ENCODE measurements at places on chromosomes 4 and X.

- DNase-seq = no peak
Measured at GRCh38 chr4:98659741-98660462, 1.5 kb upstream of the TSPAN5 start.

- no peak for DNase-seq
Measured at GRCh38 chr4:119659576-119659975, 31.0 kb upstream of the PDE5A start.

DNA sequence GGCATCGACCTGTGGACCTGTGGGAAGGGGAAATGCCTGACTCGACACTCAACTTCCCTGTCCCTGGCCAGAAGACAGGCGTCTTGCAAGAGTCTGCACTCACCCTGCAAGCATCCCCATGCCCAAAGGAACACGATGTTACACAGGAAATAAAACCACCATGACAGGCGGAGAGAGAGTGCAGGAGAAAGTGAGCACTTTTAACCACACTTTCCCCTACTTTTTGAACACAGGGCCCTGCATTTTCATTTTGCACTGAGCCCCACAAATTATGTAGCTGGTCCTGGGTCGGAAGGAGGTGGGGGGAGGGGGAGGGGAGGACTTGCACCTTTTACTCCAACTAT lies 13.8 kb upstream of the MAN2B2 start:
- DNase-seq = no peak

- DNase-seq = no peak
Measured at GRCh38 chr4:53306729-53307128, 59.1 kb downstream of the SCFD2 start.

DNA sequence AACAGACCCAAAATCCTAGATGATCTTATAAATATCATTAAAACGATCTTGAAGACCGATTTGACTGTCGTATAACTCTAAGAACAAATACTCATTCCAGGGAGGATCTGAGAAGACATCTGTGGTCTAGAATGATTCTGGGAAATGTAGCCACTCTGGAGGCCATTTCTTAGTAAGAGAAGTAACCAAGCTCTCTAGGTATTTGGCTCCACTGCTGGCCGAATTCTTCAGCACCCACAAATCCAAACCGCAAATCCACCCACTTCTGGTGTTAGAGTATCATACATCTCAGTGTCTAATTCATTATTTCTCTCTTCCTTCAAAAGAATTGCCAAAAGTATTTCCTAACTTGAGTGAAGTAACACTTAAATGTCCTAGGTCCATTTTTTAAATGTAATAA lies 23.9 kb downstream of the KLHL5 start:
- DNase-seq = no peak

DNA sequence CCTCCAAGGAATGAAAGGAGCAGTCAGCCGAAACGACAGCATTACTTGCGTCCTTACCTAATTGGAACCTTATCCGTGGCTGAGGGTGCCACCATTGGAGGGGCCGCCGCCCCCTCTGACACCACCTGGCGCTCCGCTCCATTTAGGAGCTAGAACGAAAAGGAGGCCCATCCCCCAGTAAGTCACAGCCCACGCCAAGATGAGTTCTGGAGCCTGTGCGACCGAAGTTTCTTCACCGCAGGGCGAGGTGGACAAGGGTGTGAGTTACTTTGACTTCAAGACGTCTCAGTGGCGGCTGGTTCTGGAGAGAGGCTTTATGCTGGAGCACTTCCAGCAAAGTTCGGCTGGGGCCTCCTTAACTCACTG lies 729 bp upstream of the IRF2 start:
- DNase-seq = peak; percentile 49

DNA sequence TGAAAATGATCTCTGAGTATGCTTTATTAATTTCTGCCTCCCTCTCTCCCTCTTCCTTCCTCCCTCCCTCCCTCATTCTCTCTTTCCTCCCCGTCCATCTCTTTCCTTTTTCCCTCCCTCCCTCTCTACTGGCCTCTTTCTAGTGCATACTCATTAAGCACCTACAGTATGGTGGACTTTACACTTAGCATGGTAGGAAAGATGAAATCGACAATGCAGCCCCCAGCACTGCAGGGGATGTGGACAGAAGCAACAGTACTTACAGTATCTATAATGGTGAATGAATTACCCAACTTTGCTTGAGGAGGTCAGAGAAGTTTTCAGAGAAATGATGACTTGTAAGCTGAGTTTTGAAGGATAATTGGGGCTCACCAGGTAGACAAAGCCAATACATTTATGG lies 143.8 kb upstream of the RPS6KA3 start:
- DNase-seq = no peak

- no peak for DNase-seq
Measured at GRCh38 chr4:26375551-26375950, 54.7 kb downstream of the RBPJ start.

GRCh38 chr4:139011225-139011950 lies 4.2 kb upstream of the NOCT start:
- DNase-seq = no peak

- no peak for DNase-seq
Measured at GRCh38 chrX:110414679-110415439, 56.2 kb downstream of the RTL9 start.

GRCh38 chr4:127732623-127733328 lies 2.6 kb downstream of the SLC25A31 start:
- DNase-seq = no peak

DNA sequence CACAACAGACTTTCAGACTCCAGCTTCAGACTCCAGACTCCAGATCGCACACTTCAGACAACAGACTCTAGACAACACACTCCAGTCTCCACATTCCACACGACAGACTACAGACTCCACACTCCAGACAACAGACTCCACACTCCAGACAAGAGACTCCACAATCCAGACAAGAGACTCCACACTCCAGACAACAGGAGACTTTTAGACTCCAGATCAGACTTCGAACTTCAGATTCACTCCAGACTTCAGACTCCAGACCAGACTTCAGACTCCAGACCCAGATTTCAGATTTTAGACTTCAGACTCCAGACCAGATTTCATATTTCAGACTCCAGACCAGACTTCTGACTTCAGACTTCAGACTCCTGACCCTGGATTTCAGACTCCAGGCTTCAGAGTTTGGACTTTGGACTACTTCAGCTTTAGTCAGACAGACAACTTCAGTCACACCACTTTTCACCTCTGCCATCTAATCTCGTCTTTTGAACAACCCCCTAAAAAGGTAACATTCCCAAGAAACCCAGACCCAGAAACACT lies 29.0 kb upstream of the TLR2 start:
- no peak for DNase-seq

Data from stimulated activated CD4-positive, alpha-beta T cell treated with anti-CD3 and anti-CD28 coated beads, Interleukin-1b, Interleukin-23, amount 100 ng/mL, for 4 hours (primary cell).